HAP-1 (cell line): ENCODE measurements at places on chromosomes 13 and 19.

DNA sequence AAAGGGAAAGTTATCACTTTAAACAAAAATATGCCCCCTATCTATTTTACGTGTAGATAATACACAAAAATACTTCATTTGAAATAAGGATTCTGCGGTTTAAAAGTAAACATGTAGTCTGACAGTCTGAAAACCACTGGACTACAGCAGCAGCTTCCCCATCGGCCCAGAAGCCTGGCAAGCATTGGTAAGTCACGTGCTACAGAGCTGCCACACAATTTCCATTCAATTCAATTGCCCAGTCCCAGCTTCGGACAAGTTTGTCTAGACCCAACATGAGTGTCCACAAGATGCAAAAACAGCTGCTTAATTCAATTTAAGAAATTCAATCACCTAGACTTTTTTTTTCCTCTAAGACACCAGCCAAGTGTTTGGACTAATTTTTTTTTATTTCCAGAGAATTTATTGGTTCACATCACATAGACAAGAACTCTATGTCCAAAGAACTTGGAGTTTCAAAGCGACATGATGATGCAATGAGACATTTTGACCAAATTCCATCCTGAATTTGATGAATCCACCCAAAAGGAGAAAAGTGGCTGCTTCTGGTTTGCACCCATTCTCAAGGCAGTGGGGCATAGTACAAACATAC lies 458.9 kb downstream of the COG6 start:
- no peak for DNase-seq

- DNase-seq: no peak
Observed at GRCh38 chr19:17060802-17061201, 14.4 kb downstream of the HAUS8 start.

DNA sequence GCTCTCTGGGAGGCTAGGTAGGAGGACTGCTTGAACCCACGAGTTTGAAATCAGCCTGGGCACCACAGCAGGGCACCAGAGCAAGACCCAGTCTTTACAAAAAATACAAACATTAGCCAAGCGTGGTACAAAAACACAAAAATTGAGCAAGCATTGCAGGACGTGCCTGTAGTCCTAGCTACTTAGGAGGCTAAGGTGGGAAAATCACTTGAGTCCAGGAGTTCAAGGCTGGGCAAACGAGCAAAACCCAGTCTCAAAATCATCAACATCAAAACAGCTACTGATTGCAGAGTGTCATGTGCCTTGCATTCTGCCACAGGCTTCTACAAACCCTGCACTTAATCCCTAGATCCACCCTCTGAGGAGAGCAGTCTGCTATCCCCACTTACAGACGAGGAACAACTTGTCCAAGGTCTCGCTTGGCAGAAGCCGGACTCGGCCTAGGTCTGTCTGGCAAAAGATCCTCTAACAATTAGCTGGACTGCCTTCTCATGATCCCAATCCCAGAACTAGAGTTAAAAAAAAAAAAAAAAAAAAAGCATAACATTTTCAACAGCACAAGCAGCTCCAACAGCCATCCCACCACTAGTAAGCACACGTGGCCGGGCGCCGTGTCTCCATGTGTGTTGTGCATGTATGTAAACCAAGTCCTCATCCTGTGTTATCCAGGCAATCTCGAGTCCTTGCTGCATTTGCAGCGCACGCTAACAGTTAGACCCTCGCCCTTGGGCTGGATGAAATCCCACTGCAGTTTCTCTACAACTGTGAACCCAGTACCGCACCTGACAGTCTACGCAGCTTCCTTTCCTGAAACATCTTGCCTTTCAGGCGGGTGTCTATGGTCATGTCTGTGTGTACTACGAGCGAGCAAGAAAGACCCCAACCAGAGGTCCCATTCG lies 2.0 kb downstream of the PPP6R1 start:
- peak; percentile 3 for DNase-seq

- DNase-seq: no peak
Observed at GRCh38 chr19:1445932-1446712, 3.8 kb upstream of the APC2 start.

DNA sequence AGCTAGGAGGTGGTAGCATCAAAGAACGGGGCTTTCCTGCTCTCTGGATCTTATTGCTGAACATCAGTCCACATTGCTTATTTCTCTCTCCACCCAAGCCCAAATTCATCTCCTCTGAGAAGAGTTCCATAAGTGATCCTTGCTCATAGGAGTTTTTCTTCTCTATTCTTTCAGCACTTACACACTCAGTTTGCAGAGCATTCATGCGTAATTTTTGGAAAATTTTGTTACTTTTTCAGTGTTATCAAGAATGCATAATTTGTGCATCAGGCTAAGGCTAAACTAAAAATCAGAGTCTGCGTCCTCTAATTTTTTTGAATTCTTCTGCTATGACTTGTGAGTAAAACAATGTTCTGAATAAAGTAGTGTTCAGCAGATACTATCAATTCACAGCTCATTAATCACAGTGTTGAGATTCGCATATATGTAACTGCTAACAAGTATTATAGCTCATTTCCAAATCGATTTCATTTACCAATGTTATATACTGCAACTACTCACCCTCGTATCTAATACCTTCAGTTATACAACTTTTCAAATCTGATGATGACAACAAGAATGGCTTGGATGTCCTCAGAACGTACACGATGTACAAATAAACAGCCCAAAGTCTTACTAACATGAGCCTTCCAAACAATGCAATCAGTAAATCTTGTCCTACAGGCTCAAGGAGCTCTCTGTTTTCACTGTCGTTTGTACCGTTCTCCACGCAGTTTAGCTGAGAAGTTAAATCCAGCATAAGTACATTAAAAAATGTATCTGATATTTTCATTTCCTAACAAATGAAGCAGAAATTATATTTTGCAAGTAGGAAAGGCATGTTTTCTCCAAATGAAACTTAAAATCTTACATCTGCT lies 36.4 kb upstream of the STARD13 start:
- DNase-seq: no peak

- no peak for DNase-seq
Observed at GRCh38 chr13:111216166-111216960, 101.3 kb downstream of the ARHGEF7 start.

DNA sequence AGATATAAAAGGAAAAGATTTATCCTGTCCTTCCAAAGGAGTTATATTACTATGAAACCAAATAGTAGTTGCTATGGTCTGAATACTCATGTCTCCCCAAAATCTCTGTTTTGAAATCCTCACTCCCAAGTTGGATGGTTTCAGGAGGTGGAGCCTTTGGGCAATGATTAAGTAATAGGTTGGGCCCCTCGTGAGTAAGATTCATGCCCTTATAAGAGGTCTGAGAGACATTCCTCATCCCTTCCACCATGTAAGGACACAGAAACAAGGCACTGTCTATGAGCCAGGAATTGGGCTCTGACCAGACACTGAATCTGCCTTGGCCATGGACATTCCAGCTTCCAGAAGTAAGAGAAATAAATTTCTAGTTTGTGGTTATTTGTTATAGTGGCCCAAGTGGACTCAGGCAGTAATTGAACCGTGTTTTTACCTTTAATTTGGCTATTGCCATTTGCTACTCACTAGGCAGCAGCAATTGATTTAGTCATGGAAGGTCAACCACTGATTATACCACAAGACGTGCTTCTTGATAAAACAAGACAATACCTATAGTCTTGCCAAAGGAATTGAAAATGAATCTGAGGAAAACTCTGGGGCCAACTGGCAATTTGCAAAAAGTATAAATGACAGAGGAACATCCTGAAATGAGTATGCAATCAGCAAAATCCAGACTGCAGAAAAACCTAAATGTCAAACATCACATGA lies 717.4 kb upstream of the SPRY2 start:
- DNase-seq: no peak

DNA sequence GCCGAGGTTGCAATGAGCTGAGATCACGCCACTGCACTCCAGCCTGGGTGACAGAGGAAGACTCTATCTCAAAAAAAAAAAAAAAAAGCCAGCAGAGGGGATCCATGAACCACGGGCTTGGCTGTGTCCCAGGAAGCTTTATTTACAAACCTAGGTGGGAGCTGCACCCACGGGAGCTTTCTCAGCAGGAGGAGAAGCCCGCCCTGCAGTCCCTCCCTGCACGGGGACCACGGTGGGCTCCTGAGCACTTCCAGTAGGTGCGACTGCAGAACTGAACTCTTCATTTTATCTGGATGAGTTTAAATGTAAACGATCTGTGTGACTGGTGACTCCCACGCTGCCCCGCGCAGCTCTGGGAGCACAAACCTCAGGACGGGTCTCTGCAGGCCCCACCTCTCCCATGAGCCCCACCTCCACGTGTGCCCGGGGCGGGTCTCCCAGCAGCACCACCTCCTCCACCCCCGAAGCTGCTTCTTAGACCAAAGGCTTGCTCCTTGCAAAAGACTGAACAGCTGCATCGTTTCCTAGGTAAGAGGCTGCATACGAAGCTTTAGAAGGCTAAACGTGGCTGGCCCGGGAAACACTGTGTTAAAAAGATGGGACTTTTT lies 66.4 kb downstream of the SPACA7 start:
- DNase-seq: no peak
